Dermis microvascular lymphatic vessel endothelial cell (primary cell): ENCODE measurements at places on chromosomes 3 and 15. TPM values are rescaled to one million over a fixed set of nuclear protein-coding genes. Genes with fewer than 3 reads are reported as not detected.

The MYZAP gene
- total RNA-seq, result 37.2 and 45.7 TPM in 2 replicates

DNA sequence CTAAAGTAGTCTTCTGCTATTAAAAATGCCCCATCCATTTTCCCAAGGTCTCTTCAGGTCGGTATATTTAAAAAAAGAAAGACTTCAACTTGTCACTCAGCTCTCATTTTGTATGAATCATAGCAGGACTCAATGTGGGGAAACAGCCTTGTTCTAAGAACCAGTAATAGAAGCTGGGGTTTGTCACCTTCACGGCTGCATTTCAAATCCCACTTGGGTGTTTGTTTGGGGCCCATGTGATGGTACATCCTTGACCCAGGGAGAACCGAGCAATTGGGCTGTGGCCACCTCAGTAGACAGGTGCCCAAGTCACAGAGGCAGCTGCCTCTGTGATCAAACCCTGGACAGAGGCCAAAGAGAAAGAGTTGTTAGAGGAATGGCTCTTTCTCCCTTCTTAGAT is 70.3 kb upstream of the ARL8B start:
- no peak for DNase-seq

- DNase-seq, result no peak
Observed at GRCh38 chr3:186492385-186492984, 51.7 kb downstream of the CRYGS start.

GRCh38 chr3:62502315-62503300 is 129.3 kb upstream of the FEZF2 start:
- DNase-seq, result no peak

- no peak for DNase-seq
Observed at GRCh38 chr3:39911465-39912309, 102.3 kb downstream of the MYRIP start.

The PDIA3 gene
- 114 and 146 TPM in 2 replicates for total RNA-seq

GRCh38 chr15:29934251-29934650 is 112.0 kb upstream of the TJP1 start:
- no peak for DNase-seq

The GPR62 gene
- total RNA-seq, result under 0.01 TPM in 1 of 2 replicates, not detected in the other

- no peak for DNase-seq
Observed at GRCh38 chr3:191135175-191135574, 63.9 kb upstream of the OSTN start.

The HTR3E gene
- not detected in 2 replicates for total RNA-seq

GRCh38 chr3:47024932-47025331 is 45.5 kb downstream of the NBEAL2 start:
- no peak for DNase-seq

DNA sequence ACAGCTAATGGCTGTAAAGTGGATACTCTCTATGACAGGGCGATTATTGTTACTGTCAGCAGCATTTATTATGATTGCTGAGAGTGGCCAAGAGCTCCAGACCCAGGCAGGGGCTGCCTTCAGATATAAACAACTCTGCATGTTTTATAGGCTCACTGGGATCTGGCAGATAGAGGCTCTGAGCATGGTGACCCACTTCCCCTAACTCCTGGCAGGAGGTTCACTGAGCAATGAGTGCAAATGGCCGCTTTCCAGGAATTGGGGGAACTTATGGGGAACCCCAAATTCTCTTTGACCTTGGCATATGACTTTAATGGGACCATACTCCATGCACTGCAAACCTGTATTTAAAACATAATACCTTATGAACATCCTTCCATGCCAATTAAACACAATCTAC is 59.0 kb downstream of the SCN5A start:
- DNase-seq, result no peak

GRCh38 chr3:150746791-150747590 is 16.0 kb downstream of the SIAH2 start:
- no peak for DNase-seq

- no peak for DNase-seq
Observed at GRCh38 chr15:77904436-77904821, 173.1 kb downstream of the TBC1D2B start.

The ISL2 gene
- 0.63 and 0.90 TPM in 2 replicates for total RNA-seq

The ITIH3 gene
- total RNA-seq, result 0.64 and 1.1 TPM in 2 replicates
